Endodermal cell (in vitro differentiated cells): ENCODE measurements at places on chromosomes 3 and 15. TPM values are rescaled to one million over a fixed set of nuclear protein-coding genes. Genes with fewer than 3 reads are reported as not detected.
A peak's percentile ranks its signal among the peaks of the same experiment; 100 is the strongest.

Gene PLA2G4D
- total RNA-seq, result not detected in 2 replicates

Gene KBTBD8
- total RNA-seq, result 2.0 to 4.7 TPM (median 3.5 TPM) in 3 replicates

Gene CHRM5
- total RNA-seq, result not detected in 3 replicates

Gene ALDH1A3
- total RNA-seq, result 7.3 and 7.4 TPM in 2 replicates

Gene NTRK3
- 0.63 and 0.86 TPM in 2 replicates for total RNA-seq

- no peak for DNase-seq
These were observed 465.8 kb downstream of the SHQ1 start for GRCh38 chr3:72382460-72382859.

DNA sequence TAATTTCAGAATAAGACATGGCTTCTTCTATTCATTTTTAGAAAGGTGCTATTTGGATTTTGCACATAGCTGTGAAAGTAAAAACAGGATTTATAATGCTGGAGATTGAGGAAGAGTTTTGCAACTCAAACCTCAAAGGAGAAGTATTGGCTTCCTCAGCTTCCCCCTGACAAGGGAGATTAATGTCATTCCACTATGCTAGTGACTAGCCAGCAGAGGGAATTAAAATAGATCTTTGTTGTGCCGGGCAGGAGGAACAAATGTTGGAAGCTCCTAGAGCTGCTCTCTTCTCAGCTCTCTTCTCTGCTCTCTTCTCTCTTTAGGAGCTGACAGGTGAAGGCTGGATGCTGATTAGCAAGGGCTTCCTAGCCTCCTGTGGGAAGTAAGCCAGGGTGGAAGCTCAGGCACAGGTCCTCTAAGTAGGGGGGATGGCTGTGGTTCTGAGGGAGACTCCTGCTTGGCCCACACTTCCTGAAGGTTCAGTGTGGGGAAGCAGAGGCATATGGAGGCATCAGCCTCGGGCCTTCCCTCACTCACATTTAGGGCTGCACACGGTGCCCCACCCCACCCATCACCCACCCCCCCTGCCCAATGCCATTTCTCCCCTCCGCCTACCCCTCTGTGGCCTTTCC is 29.6 kb downstream of the CX3CR1 start:
- no peak for DNase-seq

DNA sequence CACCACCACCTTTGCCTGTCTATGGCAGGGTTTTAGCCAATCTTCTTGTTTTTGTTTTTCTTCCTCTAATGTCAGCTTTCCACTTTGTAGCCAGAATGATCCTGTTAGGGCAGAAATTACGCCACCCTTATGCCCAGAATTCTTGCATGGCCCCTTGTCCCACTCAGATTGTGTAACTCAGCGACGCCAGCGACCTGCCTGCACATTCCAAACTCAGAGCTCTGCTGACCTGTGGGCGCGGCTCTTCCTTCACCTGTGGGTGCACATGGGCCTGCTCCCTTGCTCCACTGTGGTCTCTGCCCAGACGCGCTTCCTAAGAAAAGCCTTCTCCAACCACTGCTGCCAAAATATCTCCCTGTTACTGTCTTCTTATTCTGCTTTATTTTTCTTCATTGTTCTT is 45.0 kb downstream of the MED12L start:
- no peak for DNase-seq

GRCh38 chr15:69677403-69677802 is 224.8 kb downstream of the RPLP1 start:
- no peak for DNase-seq

- peak; percentile 92 for DNase-seq
These were observed 18.1 kb upstream of the SCN10A start for GRCh38 chr3:38834110-38834509.

GRCh38 chr15:76799760-76800159 is 105.4 kb downstream of the SCAPER start:
- DNase-seq, result no peak

GRCh38 chr3:13073326-13074005 is at the start of gene IQSEC1:
Gene IQSEC1 (minus strand): TSS chr3:13073429. CDS start chr3:13073014, 415 bp downstream.
- DNase-seq, result peak; percentile 89

DNA sequence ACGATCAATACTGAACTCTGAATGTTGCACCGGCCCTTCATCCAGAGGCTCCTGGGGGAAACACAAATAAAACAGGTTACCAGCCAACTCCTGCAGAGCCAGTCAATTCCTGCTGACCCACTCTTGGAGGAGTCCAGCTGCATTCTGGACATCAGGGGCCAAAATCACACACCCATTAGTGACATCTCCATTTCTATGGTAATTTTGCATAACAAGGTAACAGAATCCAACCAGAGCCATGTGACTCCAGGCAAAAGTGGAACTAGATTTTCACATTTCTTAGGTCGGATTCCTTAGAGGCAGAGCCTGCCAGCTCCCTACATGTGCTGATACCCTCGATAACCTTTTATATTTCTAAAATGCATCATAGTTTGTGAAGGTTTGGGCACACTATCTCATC is 119.2 kb upstream of the CTNNB1 start:
- peak; percentile 32 for DNase-seq

DNA sequence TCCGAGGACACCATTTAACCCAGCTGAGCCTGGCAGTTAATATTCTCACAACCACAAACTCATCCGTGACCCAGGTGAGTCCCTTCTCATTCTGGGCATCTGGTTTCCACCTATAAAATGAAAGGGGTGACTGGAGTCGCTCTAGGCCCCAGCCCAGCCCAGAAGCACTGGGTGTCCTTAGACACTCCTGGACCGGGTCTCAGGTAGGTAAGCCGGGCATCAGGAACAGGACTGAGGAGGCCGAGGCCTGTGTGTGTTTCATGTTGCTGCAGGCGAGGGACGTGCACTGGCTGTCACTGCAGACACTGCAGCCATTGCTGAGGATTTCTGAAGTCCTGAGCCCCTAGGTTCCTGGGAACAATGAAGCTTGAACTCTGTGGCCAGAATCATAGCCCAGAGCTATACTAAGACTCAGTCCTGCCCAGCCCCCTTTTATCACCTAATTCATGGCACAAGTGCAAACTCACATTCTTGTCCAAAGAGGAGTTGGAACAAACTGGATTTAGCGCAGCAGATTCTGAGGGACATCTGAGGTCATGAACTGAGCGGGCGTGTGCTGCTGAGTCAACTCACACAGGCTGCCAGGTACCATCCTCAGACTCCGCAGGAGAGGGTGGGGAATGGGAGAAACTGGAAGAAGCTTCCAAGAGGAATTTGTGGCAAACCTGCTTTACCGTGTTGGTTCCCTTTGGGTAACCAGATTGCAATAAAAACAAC is 184.9 kb downstream of the FAM43A start:
- no peak for DNase-seq
